ENCODE measurements at places on chromosomes 13 and 19.

DNA sequence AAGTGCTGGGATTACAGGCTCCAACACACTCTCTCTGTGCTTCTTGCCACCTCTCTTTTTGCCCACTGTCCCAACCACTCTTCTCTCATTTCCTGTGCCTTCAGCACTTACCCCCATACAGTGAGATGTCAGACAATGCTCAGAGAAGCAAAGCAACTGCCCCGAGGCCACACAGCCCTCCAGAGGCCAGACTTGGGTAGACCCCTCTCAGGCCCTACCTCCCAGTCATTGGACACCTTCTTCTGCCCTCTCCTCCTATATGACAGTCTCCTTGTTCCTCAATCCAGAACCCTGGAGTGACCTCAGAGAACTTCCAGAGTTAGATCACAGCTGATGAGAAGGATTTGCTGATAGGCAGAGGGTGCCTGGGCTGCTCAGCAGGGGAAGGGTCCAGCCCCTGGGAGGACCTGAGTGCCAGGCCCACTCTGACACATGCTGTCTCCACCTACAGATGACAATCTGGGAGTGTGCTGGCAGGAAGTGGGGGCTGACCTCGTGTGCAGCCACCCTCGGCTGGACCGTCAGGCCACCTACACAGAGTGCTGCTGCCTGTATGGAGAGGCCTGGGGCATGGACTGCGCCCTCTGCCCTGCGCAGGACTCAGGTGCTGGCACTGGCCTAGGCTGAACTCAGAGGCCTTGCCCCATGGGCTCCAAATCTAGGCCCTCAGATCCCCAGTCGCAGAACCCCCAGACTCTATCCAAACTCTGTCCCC, 24.4 kb downstream of the LTBP4 start:
- no peak for DNase-seq

- no peak for DNase-seq
Observed at GRCh38 chr19:2333807-2334211, 5.3 kb downstream of the SPPL2B start.

GRCh38 chr19:54105796-54106195, 3.1 kb downstream of the NDUFA3 start:
- DNase-seq = no peak

GRCh38 chr13:26629260-26629825, 71.9 kb downstream of the WASF3 start:
- DNase-seq = no peak

- DNase-seq = no peak
Observed at GRCh38 chr13:20160306-20161274, at the start of gene GJA3. TSS of gene GJA3 (minus strand) at chr13:20161052. CDS start at chr13:20143288, 17,764 bp downstream.

- no peak for DNase-seq
Observed at GRCh38 chr13:114029866-114030625, 56.2 kb upstream of the C13orf46 start.

- DNase-seq = no peak
Observed at GRCh38 chr13:37202264-37202663, 96.8 kb upstream of the CSNK1A1L start.

Data from cerebellar cortex (tissue), 1 donor.